ENCODE measurements at places on chromosomes 7 and 10. TPM values are rescaled to one million over a fixed set of nuclear protein-coding genes. Genes with fewer than 3 reads are reported as not detected.

The NRG3 gene
- total RNA-seq, result 1.4 TPM

The MBL2 gene
- not detected for total RNA-seq

The FBXW4 gene
- total RNA-seq, result 34.4 TPM

The HTRA1 gene
- 47.0 TPM for total RNA-seq

The SEC31B gene
- total RNA-seq, result 13.5 TPM

The CNPY1 gene
- total RNA-seq, result not detected

The C7orf33 gene
- not detected for total RNA-seq

The STX1A gene
- total RNA-seq, result 6.4 TPM

The LIPK gene
- total RNA-seq, result not detected

The MAGI2 gene
- total RNA-seq, result 31.9 TPM
